ENCODE measurements at places on chromosomes 4 and X. TPM values are rescaled to one million over a fixed set of nuclear protein-coding genes. Genes with fewer than 3 reads are reported as not detected.
A peak's percentile ranks its signal among the peaks of the same experiment; 100 is the strongest.

The SLC25A53 gene
- total RNA-seq: 10.6 TPM

- DNase-seq: no peak
These were observed 105.6 kb downstream of the HUWE1 start for GRCh38 chrX:53580742-53581504.

The CLGN gene
- 26.9 TPM for total RNA-seq

DNA sequence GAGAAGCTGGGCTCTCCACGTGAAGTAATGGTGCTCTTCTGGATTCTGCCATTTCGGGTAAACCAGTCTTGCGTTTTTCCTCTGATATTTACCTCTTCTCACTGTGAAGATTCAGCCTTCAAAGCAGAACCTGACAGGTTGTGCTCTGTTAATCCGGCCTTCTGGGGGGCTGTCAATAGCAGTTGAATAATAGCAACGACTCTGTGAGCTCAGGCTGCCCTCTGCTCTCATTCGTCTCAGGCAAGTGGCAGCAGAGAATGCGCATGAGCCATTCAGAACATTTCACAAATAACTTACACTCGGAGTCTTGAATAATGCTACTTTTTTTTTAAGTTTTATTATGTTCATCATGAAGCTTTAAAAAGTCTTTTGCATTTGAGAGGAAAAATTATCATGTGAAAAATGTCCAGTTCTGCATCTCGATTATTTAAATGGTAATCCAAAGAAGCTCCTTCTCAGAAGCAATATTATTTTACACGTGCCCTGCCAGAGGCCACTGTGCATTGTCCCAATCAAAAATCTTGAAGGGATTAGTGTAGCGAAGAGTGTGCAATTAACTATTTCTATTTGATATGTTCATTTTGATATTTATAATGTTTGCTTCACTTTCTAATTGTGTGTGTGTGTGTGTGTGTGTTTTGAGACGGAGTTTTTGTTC is 354.2 kb upstream of the FAT1 start:
- DNase-seq: no peak

The HSD17B13 gene
- total RNA-seq: 0.81 TPM

The IL21 gene
- not detected for total RNA-seq

DNA sequence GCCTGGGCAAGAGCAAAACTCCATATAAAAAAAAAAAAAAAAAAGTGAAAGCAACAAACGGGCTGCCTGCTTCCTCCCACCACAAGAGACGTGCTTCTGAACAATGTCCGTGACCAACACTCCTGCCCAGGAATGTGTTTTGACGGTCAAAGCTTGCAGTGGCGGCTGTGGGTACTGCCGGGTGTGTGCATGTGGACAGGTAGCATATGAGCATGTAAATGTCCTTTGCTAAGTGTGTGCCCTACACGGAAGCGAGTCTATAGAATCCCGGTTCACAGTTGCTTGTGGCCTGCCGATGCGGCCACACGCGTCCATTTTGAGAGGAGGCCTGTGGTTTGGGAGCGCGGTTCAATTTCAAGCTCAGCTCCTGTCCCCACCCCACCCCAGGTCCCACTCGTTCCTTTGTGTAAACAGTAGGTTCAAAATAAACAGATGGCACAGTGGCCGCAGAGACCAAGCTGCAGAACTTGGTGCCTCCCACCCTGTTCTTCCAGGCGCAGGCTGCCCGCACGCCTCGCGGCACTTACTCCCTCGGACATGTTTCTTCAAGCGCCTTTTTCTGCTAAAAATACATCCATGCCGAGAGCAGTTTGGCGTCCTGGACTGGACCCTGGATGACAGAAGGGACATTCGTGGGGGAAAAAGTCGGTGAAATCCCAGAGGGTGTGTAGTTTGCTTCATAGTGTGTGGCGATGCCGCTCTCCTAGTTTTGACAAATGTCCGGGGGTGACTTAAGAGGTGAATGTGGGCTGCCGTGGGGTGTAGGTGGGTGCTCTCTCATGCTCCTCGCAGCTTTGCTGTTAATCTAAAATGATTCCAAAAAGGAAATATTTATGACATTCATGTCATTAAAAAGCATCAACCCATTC is 11.5 kb upstream of the NKX1-1 start:
- peak; percentile 12 for DNase-seq

The TTC29 gene
- total RNA-seq: 68.0 TPM

GRCh38 chr4:124940387-124940786 is 227.9 kb upstream of the ANKRD50 start:
- DNase-seq: no peak

GRCh38 chr4:177974461-177974860 is 532.2 kb upstream of the AGA start:
- no peak for DNase-seq

The LPAR4 gene
- 0.99 TPM for total RNA-seq

The FGF5 gene
- not detected for total RNA-seq

- no peak for DNase-seq
These were observed 30.2 kb downstream of the NEK1 start for GRCh38 chr4:169582203-169582602.

The HCCS gene
- total RNA-seq: 17.4 TPM

GRCh38 chr4:29405116-29405515 is 1315.1 kb upstream of the PCDH7 start:
- no peak for DNase-seq

DNA sequence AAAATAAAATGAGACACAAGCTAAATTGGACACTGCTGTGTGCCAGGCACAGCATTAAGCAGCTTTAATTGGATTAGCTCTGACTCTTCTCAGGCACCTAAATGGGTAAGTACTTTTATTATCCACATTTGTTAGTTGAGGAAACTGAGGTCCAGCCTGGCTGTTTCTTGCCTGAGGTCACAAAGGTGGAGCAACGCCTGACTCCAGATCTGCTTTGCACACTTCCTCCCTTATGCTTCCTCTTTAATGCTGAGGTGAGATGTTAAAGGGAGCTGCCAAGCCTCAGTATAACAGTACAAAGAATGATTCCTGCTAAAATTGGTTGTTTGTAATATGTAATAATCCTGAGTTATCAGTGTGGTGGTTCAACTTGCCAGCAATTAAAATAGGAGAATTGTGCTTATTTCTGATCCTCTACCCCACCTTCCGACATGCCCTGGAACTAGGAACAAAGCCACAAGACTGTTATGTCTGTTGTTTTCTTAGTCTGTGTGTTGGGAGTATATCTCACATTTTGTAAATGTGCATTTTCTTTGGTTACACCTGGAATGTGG is 74.4 kb downstream of the AFF1 start:
- DNase-seq: no peak

DNA sequence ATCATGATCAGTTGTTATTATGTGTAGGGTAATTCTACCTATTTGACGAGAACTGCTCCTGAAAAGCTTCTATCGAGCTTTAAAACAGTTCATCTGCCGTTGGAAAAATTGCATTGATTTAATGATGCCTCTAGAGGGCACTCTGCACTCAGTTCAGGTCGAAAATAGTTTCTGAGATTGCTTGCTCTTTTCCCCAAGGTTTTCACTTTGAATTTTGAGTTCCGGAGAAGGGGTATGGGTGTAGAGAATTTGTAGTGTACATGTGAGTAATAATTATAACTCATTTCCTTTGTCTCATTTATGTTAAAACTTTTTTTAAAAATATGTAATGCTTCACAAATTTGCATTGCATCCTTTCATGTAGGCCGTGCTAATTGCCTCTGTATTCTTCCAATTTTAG is 28.4 kb upstream of the TNIP3 start:
- no peak for DNase-seq

DNA sequence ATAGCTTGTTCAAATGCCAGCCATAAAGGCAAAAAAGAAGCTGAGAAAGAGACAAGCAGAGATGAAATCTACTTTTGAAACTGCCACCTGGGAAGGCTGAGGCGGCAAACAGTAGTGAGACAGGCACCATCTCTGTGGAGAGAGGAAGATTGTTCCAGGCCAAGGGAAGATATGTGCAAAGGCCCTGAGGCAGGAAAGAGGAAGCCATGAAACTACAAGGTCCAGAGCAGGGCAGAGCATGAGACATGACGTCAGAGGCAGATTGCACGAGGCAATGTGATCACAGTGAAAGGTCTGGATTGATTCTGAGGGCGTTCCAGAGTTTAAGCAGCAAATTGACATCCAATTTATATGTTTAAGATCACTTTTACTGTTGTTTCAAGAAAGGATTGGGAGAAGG is 226.1 kb downstream of the QDPR start:
- DNase-seq: no peak

DNA sequence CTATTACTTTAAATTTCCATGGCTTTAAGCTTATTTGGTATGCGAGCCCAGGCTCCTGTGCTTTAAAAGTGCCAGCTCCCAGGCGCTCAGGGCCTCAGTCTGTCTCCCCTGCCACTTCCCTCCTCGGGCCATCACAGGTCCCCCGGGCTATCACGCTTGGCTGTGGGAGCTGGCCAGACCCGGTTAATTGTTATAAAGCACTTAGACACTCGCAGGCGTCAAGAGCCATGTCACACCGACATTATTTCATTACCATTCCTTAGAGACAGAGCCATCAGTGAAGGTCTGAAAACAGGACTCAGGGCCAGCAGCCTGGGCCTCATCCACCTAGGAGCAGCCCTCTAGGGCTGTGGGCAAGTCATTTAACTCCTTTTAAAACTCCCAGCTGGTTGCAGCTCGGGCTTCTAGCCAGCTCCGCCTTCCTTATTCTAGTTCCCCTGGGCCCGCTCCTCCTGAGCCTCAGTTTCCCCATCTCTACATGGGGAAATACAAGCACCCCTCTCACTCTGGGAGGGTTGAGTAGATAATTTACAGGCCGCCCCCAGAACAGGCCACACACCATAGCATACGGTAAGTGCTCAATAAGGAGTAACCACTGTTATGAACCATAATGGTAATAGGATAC is 99.0 kb downstream of the HMX1 start:
- no peak for DNase-seq

DNA sequence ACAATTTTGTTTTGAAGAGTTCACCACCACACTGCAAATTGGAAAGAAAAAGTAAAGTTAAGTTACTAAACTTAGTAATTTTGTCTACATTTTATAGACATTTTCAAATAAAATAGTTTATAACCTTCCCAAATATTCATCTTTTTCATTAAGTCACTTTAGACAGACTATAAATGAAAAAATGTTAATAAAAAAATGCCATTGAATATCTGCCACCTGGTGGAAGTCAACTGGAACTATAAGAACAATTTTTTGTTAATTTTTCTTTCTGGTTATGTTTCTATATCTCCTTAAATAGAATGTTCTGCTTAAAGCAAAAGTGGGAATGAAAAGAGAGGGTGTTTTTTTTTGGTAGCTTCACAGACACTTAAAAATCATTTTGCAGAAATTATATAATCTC is 534.4 kb upstream of the PCDH10 start:
- DNase-seq: no peak
